ENCODE measurements at places on chromosomes 12 and 14. TPM values are rescaled to one million over a fixed set of nuclear protein-coding genes. Genes with fewer than 3 reads are reported as not detected.

Gene LPAR5
- total RNA-seq = 0.38 TPM

Gene RNF31
- total RNA-seq = 34.7 TPM

Gene OTX2
- total RNA-seq = not detected

Gene BHLHE41
- total RNA-seq = 0.93 TPM

Gene ERP27
- not detected for total RNA-seq

Gene GALNT16
- 3.4 TPM for total RNA-seq

Gene PIWIL1
- not detected for total RNA-seq

All from A549 treated with Mapracorat at 1 μM for 4 hours (cell line).